Activated CD4-positive, alpha-beta T cell treated with anti-CD3 and anti-CD28 coated beads, Interleukin-2, amount 50 U/mL, for 16 hours (primary cell): ENCODE measurements at places on chromosomes 4 and X.

DNA sequence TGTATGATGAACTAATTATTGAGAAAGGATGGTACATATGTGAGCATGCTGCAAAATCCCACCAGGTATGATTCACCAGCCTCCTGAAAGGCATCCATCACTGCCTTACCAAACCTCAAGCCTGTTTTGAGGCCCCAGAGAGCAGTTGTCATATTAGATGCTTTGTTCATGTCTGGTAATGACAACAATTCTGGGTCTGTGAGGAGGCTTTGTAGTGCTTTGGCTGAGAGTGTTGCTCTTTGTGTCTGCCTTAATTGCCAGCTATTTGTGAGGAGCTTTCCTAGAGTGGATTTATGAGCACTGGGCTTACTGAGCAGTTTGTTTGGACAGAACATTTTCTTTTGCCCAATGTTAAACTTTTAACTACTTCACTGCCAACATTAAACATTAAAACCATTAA lies 69.2 kb downstream of the HEPH start:
- no peak for DNase-seq

GRCh38 chr4:147732518-147733235 lies 789 bp downstream of the ARHGAP10 start:
- no peak for DNase-seq

- DNase-seq, result no peak
Observed at GRCh38 chrX:155216940-155217440, 730 bp downstream of the VBP1 start.

DNA sequence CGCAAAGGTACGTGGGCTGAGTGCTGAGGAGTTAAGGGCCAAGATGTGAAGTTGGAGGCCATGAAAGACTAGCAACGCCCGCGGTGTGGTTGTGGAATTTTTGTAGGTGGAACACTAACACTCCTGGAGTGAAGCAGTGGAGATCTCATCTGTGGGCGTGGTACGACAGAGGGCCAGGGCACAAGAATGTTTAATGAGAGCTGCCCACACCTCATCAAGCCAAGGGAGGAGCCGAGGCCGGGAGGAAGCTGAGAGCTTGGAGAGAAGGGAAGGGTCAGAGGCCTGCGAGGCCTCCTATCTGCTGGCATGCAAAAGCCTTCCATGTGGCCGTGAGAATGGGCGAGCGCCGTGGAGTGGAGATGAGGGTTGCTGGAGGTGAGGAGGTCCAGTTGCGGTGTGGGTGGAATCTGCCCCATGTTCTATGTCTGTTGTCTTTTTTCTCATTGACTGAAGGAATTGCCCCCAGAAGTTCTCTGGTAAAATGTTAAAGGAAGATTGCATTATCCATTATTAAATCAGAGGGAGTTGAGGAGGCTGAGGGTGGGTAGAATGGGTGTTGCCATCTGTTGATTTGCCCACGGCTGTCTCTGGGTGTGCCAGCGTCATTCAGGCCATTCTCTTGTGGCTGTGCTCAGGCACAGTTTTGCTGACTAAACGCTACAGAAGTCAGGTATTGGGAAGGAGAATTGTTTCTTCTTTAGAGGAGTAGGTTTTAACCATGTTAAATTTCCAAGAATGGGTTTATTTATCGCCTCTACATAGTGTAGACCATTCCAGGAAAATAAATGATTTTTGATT lies 19.8 kb downstream of the SNX25 start:
- no peak for DNase-seq
